CD4-positive, CD25-positive, alpha-beta regulatory T cell (primary cell): ENCODE measurements at places on chromosomes 11 and 22.

DNA sequence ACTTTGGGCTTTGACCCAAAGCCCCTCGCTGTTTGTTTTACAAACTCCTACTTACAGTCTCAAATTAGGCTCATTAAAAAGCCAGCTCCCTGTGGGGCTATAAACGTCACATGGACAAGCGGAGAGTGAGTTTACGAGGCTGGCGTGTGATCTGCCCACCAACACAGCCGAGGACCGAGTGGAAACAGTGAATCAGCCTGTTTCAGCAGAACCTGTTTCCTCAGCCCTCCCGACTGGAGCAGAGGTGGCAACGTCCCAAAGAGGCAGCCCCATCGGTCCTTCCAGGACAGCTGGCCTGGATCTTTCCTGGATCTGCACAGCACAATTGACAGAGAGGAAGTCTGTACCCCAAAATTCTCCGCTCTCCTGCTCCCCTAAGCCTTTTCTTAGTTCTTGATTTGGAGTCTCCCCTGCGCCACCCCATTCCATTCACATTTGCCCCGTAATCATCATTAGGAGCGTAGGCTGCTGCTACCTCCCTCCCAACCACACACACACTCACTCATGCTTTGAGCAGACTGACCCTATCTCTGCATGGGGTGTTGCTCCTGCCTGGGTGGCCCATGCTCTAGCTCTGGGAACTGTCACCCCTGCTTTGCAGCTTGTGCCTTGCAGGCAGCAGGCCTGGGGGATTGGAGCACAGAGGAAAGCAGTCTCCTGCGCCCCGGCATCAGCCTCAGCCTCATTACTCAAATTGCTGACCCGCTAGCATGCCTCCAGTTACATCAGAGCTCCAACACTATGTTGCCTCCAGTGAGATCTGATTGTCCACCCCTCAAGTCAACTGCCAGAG, 117.8 kb downstream of the NAT10 start:
- no peak for DNase-seq

DNA sequence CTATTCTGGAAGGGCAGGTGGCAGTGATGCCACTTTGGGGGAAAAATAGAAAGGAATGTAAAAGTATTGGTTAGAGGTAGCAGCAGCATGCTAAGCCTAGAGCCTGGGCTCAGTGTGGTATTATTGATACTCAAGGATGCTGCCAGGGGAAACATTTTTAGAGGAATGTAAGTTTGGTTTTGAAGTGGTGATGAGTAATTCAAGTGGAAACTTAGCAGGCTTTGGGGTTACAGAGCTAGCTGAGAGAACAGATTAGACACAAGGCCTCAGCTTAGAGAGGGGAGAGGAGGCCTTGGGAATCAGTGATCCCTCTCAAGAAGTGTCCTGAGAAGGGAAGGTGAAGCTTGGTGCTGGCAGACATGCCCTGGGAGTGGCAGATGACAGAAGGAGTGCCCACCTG, 32.9 kb upstream of the DDI1 start:
- no peak for DNase-seq

- no peak for DNase-seq
These were observed 193.0 kb downstream of the MSANTD4 start for GRCh38 chr11:105829084-105829483.

GRCh38 chr11:106152824-106153223, 75.4 kb downstream of the AASDHPPT start:
- no peak for DNase-seq

GRCh38 chr11:43987384-43988039, 45.1 kb downstream of the C11orf96 start:
- DNase-seq: no peak
